Mesothelial cell of epicardium (in vitro differentiated cells): ENCODE measurements at places on chromosomes 16 and 17. TPM values are rescaled to one million over a fixed set of nuclear protein-coding genes. Genes with fewer than 3 reads are reported as not detected.

Gene RFNG
- total RNA-seq, result 53.8 to 57.3 TPM (median 55.6 TPM) in 3 replicates

GRCh38 chr17:77188084-77189066 is 47.6 kb downstream of the SEC14L1 start:
- H3K27ac ChIP-seq, result no peak overlapping the region
- H3K36me3 ChIP-seq, result peaks cover 21% of the 10 kb centered on the region
- no peaks in the 10 kb centered on the region for H3K27me3 ChIP-seq
- H3K4me1 ChIP-seq, result peaks cover 2% of the 10 kb centered on the region
- no peak overlapping the region for H3K4me3 ChIP-seq

Gene UBALD1
- total RNA-seq, result 51.3 to 59.3 TPM (median 53.1 TPM) in 3 replicates

Gene EIF3C
- 660 to 710 TPM (median 685 TPM) in 3 replicates for total RNA-seq

- H3K4me3 ChIP-seq, result no peak overlapping the region
- no peak for DNase-seq
- H3K27ac ChIP-seq, result no peak overlapping the region
- no peaks in the 10 kb centered on the region for H3K27me3 ChIP-seq
Measured at GRCh38 chr16:88412766-88413165, 30.0 kb downstream of the ZNF469 start.

- H3K4me3 ChIP-seq, result no peak overlapping the region
- H3K27me3 ChIP-seq, result no peaks in the 10 kb centered on the region
- H3K27ac ChIP-seq, result no peak overlapping the region
- no peaks in the 10 kb centered on the region for H3K4me1 ChIP-seq
Measured at GRCh38 chr17:61710546-61710945, 119.5 kb upstream of the NACA2 start.

DNA sequence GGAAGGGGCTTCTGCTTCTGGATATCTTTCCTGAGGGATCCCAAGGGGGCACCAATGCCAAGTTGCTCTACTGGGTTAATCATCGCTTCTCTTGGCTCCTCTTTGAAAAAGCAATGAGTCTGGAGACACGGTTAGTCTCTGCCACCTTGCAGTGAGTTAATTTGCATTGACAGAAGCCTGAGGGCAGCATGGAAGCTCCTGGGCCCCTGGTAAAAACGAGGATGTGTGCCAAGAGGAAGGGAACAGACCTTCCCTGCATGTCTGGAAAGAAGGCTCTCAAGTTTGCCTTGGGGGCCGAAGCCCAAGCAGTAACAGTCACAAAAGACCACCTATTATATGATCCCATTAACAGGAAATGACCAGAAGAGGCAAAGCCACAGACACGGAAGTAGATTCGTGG is 86.7 kb downstream of the IRX5 start:
- peaks cover 3% of the 10 kb centered on the region for H3K4me1 ChIP-seq
- peaks cover 28% of the 10 kb centered on the region for H3K27me3 ChIP-seq
- H3K4me3 ChIP-seq, result no peak overlapping the region
- no peak for DNase-seq
- H3K36me3 ChIP-seq, result peaks cover 1% of the 10 kb centered on the region
- no peak overlapping the region for H3K27ac ChIP-seq
